ENCODE measurements at places on chromosomes 7 and 10.
A peak's percentile ranks its signal among the peaks of the same experiment; 100 is the strongest.

DNA sequence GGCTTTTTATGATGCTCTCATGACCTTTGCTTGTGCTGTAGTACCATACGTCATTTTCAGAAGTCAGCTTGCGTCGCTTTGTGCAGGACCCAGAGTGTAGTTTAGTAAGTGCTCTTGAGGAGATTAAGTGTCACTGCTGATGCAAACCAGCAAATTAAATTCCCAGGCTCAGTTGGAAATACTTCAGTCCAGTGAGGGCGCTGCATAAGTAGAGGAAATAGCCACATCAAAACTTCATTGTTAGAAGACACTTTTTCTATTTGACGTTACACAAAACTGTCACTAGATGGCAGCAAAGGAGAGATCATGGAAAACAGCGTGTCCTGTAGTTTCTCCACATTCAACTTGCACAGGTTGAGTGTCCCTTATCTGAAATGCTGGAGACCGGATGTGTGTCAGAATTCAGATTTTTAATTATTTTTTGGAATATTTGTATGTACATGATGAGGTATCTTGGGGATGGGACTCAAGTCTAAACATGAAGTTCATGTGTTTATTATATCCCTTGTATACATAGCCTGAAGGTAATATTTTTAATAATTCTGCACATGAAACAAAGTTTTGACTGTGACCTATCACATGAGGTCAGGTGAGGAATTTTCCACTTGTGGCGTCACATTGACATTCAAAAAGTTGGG, 7.9 kb downstream of the ZNF22 start:
- DNase-seq = no peak

DNA sequence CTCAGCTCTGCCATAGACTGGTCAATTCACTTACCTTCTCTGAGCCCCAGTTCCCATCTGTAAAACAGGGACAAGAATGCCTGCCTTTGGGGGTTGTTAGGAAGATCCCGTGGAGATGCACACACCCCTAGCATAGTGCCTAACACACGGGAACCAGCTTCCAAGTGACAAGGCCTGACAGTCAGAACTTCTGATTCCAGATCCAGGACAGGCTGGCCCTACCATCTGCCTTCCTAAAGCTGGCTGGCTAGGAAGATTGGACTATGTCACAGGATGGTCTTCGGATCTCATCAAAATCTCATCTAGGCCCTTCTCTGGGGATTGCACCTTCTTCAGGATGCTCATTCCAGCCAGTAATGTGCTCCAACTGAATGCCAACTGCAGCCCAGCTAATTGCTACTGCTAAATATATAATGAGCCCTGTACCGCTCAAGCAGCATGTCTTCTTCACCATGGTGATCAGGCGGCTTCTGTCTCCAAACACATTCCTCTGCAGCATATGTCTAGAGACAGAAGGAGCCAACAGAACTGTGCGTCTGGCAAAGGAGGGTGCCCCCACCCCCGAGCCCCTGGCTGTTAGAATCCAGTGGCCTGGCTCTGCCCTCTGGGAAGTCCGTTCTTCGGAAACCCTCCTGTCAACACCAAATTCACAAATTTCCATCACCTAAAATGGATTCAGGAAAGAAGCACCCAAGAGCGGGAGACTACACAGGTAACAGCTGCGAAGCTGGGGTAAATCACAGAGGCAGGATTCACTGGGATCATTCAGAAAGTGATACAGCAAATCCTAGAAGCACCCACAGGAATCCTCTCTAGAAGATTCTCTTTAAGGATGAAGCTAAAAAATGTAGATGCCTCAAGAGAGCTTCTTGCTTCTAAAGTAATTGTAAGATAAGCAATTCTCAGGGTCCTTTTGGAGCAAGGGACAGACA, 142.1 kb upstream of the EEPD1 start:
- no peak for DNase-seq

- no peak for DNase-seq
Measured at GRCh38 chr7:128403676-128404075, 6.1 kb downstream of the IMPDH1 start.

GRCh38 chr10:69004821-69005220, 16.2 kb downstream of the KIFBP start:
- no peak for DNase-seq

DNA sequence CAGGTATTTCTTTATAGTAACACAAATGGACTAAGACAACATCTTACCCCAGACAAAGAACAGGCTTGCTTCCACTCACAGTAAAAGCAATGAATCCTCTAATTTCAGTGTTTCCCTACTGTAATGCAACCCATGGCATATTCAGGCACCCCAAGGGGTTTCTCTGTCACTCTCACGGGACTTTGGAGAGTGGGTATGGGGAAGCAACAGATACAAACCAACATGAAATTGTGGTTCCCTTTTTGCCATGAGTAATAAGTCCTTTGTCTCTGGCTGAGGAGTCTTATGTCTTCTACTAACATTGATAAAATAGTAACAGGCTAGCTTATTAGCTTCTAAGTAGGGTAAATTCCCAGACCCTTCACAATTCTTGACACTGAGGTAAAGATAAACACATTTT, 51.4 kb upstream of the AOAH start:
- DNase-seq = no peak

- peak; percentile 23 for DNase-seq
Measured at GRCh38 chr10:5283305-5284158, 81.2 kb upstream of the UCN3 start.

DNA sequence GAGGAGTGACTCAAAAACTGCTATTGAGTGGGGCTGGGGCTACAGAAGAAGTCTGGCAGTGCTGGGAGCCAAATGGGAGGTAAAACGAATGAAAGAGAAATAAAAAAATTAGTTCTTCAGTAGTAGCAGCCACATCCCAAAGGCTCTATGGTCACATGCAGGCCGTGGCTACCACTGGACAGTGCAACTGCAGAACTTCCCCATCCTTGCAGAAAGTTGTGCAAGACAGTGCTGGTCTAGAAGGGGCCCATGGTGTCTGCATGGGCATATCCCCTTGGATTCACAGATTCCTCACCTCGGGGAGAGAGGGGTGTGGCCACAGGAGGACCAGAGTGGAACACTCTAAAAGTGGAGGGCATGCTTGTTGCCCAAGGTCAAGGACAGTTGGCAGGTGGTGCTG, 47.6 kb downstream of the RPS24 start:
- DNase-seq = no peak

DNA sequence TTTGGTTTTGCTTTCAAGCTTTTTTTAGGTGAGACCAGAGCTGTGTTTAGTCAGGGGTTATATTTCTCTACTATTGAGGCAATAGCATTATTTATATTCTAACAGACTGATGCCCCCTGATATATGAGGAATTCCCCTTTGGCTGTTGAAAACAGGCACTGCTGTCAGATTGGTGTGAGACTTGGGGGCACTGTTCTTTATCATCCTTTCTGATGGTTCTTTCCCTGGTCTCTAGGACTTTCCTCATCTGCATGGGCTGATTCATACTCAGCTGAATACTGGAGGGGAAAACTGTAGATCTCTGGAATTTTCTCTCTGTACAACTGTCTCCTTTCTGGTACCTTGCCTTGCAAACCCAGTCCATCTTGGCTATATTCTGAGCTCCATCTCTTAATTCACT, 10.0 kb upstream of the ICA1 start:
- no peak for DNase-seq

DNA sequence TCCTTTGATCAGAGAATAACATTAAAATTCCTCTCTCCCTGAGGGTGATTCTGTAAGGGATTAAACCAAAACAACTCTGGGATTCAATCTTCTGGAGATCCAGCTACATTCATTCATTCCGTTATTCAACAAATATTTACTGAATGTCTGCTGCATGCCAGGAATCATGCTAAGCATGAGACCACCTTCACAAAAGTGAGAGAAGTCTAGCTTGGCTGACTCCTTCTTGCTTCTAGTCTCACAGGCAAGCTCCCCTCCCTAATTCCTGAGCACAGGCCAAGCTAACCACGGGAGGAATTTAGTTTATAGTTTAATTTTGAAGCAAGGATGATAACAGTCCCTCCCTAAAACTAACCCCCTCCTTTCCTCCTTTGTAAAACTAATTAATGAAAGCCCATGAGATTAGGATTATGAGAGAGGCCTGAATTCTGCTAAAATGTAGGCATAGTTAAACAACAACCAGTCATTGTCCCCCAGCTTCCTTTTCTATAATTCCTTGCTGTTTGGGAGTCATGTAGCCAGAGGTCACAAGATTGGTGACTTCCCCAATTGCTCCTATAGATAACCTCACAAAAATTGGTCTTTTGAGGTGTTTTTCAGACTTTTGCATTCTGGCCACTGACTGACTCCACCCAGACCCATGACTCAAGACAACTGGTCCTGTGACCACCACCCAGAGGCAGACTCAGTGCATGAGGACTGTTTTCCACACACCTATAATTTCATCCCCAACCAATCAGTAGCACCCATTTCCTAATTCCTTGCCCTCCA, 113.5 kb downstream of the ITGB8 start:
- no peak for DNase-seq

DNA sequence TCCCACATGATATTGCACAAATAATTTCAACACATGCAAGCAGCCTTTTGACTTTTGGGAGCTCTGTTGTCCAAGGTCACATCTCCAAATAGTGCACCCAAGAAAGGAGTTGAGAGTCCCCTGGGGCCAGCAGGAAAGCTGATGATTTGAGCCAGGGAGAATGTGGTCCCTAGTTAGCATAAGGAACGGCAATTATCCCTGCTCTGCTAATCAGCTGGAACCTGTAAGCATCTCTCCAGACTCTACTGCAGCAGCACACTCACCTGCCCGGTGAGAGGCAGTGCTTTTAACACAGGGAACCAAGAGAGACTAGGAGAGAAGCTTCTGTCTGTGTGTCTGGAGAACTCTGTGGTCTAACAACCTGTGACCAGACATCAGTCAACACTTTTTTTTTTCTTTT, 17.0 kb downstream of the TRPV5 start:
- DNase-seq = no peak

- peak; percentile 19 for DNase-seq
Measured at GRCh38 chr7:35036361-35037171, 719 bp downstream of the DPY19L1 start.

GRCh38 chr7:117231047-117231359, 91.9 kb downstream of the WNT2 start:
- no peak for DNase-seq

GRCh38 chr7:89798599-89798996, 355.7 kb upstream of the STEAP1 start:
- no peak for DNase-seq

GRCh38 chr7:37056234-37056912, 332.1 kb upstream of the AOAH start:
- no peak for DNase-seq

DNA sequence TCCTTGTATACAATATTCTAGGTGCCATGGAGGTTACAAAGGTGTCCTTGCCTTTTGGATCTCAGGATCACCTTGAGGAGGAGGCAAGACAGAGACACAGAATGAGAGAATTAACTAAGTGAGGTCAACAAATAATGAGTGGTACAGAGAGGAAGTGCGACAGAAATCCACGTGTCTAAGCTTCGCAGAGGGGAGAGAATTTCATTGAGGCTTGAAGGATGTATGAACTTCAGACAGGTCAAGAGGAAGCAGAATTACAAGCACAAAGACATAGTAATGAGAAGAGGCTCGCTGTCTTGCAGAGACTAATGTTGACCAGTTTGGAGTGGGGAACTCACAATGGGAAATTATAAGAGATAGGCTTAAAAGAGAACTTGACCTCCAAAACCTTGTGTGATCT, 308.7 kb downstream of the FRMD4A start:
- DNase-seq = no peak

GRCh38 chr7:115694424-115694823, 336.1 kb downstream of the TFEC start:
- DNase-seq = no peak

DNA sequence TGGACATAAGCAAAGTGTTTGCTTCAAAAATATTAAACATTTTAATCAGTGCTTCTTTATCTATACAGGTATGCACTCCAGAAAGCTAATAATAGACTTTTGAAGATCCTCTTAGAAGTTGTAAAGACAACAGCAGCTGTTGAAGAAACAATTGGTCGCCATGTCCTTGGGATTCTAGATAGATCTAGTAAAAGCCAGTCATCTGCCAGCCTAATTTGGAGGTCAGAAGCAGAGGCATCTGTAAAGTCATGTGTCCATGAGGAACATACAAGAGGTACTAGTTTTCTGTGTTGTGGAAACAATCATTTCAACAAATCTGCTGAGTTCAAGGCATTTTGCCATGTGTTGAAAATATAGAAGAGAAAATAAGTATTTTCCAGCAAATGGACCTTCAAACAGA, 89.3 kb downstream of the CYP51A1 start:
- no peak for DNase-seq

- DNase-seq = no peak
Measured at GRCh38 chr10:113431398-113432160, 121.3 kb upstream of the HABP2 start.

DNA sequence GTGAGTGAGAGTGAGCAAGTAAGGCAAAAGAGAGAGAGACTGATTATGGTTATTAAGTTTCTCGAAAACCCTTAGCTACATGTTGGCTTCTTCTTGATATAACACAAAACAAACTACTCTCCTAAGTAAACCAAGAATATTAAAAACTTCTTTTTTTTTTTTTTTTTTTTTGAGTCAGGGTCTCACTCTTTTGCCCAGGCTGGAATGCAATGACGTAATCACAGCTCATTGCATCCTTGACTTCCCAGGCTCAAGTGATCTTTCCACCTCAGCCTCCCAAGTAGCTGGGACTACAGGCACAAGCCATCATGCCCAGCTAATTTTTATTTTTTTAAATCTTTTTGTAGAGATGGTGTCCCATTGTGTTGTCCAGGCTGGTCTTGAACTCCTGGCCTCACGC, 102.2 kb upstream of the IL6 start:
- DNase-seq = no peak

DNA sequence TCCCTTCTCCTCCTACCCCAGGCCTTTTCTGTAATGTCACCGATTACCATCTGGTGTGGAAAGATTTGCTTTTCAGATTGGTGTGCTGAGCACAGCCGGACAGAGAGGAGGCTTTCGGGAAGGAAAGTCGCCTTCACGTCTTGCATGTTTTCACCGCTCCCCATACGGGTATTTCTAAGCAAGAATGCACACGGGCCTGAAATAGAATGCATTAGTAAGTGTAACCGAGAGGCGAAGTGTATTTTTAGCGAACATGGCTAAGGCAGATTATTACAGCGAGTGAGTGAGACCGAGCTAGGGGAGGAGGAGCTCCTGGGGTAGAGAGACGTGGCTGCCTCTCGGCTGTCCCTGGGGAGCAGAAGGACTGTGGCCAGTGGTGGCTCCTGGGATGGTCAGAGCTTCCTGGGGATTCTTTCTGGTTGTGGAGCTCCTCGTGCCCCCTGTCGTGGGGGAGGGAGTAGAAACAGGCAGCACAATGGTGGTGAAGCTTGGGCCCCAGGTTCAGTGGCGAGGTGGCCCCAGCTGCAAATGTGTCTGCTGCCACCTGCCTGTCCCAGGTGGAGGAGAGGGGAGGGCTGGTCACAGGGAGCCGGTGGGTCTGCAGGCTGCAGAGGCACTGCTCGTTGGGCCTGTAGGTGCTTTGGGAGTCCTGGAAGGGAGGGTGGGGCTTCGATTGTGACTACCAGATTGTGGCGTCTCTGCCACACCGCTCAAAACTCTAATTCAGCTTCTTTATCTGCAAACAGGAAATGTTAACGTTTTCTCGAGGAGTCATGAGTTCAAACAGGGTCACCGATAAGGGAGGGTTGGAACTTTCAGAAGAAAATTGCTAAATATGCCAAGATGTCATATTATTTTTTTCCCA, 135.8 kb downstream of the CAMK1D start:
- DNase-seq = no peak

All from stimulated activated CD8-positive, alpha-beta memory T cell treated with anti-CD3 and anti-CD28 coated beads, Interleukin-2, amount 100 ng/mL, for 1 hour (primary cell).